ENCODE measurements at places on chromosomes 16 and 17. TPM values are rescaled to one million over a fixed set of nuclear protein-coding genes. Genes with fewer than 3 reads are reported as not detected.

The CDK5RAP3 gene
- total RNA-seq, result 80.0 TPM

The KRT36 gene
- total RNA-seq, result not detected

The LPCAT2 gene
- 13.8 TPM for total RNA-seq

The CNGB1 gene
- total RNA-seq, result 3.0 TPM

The LITAF gene
- total RNA-seq, result 29.1 TPM

The SPECC1 gene
- total RNA-seq, result 67.8 TPM

The MAPT gene
- total RNA-seq, result 90.3 TPM

The HSPB9 gene
- 0.18 TPM for total RNA-seq

The PLA2G10 gene
- total RNA-seq, result not detected

The DPEP3 gene
- total RNA-seq, result not detected

The HCRT gene
- not detected for total RNA-seq

The CCL13 gene
- 0.45 TPM for total RNA-seq

The SEPHS2 gene
- total RNA-seq, result 5.8 TPM

The EMP2 gene
- total RNA-seq, result 8.4 TPM

The SEZ6 gene
- 34.9 TPM for total RNA-seq

Data from cerebellum (tissue), 4 donors.